ENCODE measurements at places on chromosomes 1 and 21. TPM values are rescaled to one million over a fixed set of nuclear protein-coding genes. Genes with fewer than 3 reads are reported as not detected.

GRCh38 chr1:207049054-207049453 lies 2.0 kb downstream of the YOD1 start:
- H3K27ac ChIP-seq, result no peak overlapping the region
- H3K4me1 ChIP-seq, result peaks cover 3% of the 10 kb centered on the region
- no peak for DNase-seq

GRCh38 chr1:161378014-161378413 lies 10.3 kb upstream of the CFAP126 start:
- no peak for DNase-seq
- no peak overlapping the region for H3K27ac ChIP-seq
- no peaks in the 10 kb centered on the region for H3K36me3 ChIP-seq
- H3K27me3 ChIP-seq, result no peaks in the 10 kb centered on the region

- no peaks in the 10 kb centered on the region for H3K4me1 ChIP-seq
- no peaks in the 10 kb centered on the region for H3K27me3 ChIP-seq
These were observed 163.9 kb downstream of the AKT3 start for GRCh38 chr1:243686159-243686558.

DNA sequence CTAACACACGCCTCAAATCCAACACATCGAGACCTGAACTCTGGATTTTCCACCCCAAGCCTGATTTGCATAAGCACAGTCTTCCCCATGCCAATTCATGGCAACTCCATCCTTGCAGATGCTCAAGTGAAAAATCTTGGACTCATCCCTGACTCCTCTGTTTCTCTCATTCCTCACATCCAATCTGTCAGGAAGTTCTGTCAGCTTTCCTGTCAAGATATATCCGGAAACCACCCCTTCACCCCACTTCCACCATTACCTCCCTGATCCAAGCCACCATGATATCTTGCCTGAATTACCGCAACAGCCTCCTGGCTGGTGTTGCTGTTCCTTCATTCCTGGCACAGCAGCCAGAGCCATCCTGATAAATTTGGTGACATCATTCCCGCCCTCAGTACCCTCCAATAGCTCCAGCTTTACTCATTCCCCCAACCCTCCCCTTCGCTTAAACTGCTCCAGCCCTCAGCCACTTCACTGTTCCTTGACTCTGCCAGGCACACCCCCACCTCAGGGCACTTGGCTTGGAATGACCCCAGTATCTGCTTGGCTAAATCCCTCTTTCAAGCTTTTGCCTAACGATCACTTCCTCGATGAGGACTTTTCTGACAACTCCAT lies 17.4 kb downstream of the TCEA3 start:
- DNase-seq, result no peak
- no peak overlapping the region for H3K27ac ChIP-seq
- no peak overlapping the region for H3K4me3 ChIP-seq
- peaks cover 5% of the 10 kb centered on the region for H3K36me3 ChIP-seq
- no peaks in the 10 kb centered on the region for H3K27me3 ChIP-seq

DNA sequence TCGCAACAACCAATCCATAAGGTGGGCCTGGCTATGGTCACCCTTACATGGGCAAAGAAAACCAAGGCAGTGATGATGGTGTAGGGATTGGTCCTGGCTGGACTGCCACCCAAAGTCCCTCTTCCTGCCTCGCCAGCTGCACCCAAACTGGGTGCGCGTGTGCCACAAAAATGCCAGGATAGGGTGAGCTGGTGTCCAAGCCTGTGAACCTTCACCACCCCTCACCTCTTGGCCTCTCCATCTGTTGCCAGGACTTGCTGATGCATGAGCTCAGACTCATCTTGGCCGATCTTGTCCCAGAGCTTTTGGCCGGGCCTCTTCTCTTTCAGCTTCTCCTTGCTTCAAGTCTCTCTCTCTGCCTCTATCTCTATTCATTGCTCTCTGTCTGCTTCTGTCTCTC lies 41.8 kb downstream of the FOXD2 start:
- H3K27me3 ChIP-seq, result no peaks in the 10 kb centered on the region
- H3K36me3 ChIP-seq, result no peaks in the 10 kb centered on the region
- H3K4me1 ChIP-seq, result no peaks in the 10 kb centered on the region

DNA sequence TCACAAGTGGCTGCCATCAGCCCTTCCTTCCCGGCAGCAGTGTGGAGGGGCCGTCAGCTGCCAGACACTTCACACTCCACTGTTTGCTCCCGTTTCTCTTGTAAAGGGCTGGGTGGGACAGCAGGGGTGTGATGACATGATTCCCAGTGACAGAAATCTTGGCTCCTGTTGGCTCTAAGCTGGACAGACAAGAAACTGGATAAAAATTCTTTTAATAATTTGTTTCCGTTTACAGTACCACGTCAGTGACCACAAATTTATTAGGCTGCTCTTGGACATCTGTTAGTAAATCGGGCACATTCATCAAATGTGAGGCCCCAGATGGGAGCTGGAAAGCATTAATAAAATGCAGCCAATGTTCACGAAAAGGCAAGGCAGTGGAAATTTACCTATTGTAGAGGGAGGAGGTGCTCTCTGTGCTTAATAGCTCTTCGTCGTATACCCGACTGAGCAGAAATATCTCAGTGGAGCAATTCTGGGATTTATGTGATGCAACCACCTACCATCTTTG lies 353.7 kb upstream of the GREM2 start:
- H3K36me3 ChIP-seq, result no peaks in the 10 kb centered on the region
- no peak overlapping the region for H3K4me3 ChIP-seq
- no peak overlapping the region for H3K27ac ChIP-seq
- no peak for DNase-seq

DNA sequence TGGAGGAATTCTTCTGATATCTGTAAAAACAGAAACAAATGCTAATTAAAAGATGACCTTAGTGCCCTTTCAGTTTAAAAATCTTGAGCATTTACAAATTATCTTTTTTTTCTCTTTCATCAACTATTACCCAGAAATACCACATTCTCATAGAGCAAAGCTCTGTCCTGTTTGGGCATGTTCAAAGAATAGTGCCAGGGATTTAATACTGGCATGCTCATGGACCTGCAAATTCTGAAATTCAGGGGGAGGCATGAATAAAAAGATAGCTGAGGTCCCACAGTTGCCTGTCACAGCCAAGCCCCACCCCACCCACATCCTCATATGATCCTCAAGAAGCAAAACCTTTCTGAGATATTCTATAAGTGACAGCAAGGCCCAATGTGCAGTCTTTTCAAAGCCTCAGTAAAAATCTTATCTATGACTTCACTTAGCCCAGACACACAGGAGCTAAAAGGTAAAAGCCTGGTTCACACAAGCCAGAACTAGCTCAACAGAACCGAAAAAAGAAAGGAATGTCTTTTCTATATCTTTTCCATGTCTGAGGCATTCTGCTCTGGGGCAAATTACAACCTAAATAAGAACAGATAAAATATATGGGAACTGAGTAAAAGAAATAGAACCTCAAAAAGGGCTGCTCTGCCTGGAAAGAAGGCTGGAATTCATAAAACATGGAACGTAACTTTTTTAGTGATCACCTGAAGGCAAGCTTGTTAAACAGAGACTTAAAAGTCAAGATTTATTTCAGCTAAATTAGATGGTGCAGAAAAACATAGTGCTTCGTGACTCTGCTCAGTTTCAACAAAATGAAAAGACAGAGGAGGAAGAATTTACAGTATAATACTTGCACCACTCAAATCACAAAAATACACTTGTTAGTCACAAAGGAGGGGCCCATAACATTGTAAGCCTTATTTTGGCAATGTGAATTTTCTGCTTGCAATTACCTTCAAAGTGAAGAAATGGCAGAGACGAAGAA lies 11.0 kb downstream of the WLS start:
- H3K36me3 ChIP-seq, result no peaks in the 10 kb centered on the region
- H3K27ac ChIP-seq, result no peak overlapping the region
- no peaks in the 10 kb centered on the region for H3K4me1 ChIP-seq
- no peaks in the 10 kb centered on the region for H3K27me3 ChIP-seq
- no peak for DNase-seq
- no peak overlapping the region for H3K4me3 ChIP-seq

DNA sequence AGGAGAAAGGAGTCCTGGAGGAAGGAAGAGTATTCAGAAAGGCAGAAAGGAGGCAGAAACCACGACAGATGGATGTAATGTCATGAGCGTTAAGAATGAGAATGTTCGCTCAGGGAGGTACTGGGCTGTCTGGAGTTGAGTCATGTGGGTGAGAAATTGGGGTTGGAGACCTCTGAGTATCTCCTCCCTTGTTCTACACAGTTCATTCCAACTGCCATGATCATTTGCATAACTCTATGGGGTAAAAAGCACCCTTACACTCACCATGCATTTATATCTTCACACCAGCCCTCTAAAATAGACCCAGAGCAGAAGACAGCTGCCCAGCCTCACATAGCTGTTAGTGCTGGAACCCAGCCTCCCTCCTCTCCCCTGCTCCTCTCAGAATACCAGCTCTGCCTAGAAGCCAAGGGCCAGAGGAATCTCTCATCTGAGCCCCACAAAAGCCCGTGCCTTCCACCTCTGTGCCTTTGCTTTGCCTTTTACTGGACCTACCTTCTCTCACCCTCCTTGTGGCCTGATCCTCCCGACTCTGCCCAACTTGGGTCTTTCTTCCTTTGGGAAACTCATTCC lies 85.2 kb downstream of the BEND5 start:
- DNase-seq, result no peak
- H3K4me1 ChIP-seq, result no peaks in the 10 kb centered on the region
- no peaks in the 10 kb centered on the region for H3K36me3 ChIP-seq
- H3K27ac ChIP-seq, result no peak overlapping the region
- H3K4me3 ChIP-seq, result no peak overlapping the region
- no peaks in the 10 kb centered on the region for H3K27me3 ChIP-seq

DNA sequence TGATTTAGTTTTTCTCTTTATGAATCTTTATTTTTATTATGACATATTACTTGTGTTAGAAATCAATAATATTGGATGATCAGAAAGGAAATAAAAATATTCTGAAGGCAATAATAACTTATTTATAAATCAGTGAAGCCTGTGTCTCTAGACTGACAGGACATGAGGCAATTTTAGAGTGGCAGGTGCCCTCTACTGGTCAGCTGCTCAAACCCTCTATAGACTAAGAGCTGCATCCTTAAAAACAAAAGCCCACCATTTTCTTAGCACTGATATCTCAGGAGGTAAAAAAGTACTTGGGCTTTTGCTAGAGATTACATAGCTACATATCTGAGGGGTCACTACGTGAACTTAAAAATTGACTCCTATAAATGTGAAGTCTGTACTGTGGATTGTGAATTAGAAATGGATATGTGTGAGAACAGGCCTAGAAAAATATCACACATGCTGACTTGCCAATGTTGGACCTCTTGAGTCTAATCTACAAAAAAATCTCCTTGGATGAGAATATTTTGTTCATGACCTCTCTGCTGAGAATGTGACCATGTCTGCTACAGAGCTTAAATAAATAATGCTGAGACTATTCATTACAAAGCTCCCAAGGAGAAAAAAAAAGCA lies 597.9 kb upstream of the ADAMTS5 start:
- H3K4me1 ChIP-seq, result no peaks in the 10 kb centered on the region
- H3K36me3 ChIP-seq, result no peaks in the 10 kb centered on the region
- no peaks in the 10 kb centered on the region for H3K27me3 ChIP-seq
- no peak overlapping the region for H3K27ac ChIP-seq
- DNase-seq, result no peak

GRCh38 chr1:14897547-14897946 lies 256.0 kb upstream of the TMEM51 start:
- no peak overlapping the region for H3K4me3 ChIP-seq
- H3K4me1 ChIP-seq, result no peaks in the 10 kb centered on the region
- no peaks in the 10 kb centered on the region for H3K36me3 ChIP-seq
- DNase-seq, result no peak
- no peak overlapping the region for H3K27ac ChIP-seq
- no peaks in the 10 kb centered on the region for H3K27me3 ChIP-seq

The COL8A2 gene
- total RNA-seq, result 48.5 TPM

The CLCA4 gene
- 0.13 TPM for total RNA-seq

The SLC45A1 gene
- 8.7 TPM for total RNA-seq

The NHLH1 gene
- 0.13 TPM for total RNA-seq

The CCDC181 gene
- total RNA-seq, result 0.48 TPM

The AIRE gene
- 0.19 TPM for total RNA-seq

The PIK3C2B gene
- total RNA-seq, result 87.5 TPM

The TNFRSF14 gene
- 33.9 TPM for total RNA-seq

Data from aorta (tissue), 5 donors.